Activated naive CD4-positive, alpha-beta T cell treated with anti-CD3 and anti-CD28 coated beads, Interleukin-2, amount 10 ng/mL, durations not matched to agents 5 hours and 36 hours (primary cell): ENCODE measurements at places on chromosomes 1 and 21. TPM values are rescaled to one million over a fixed set of nuclear protein-coding genes. Genes with fewer than 3 reads are reported as not detected.

ZNF691 gene
- total RNA-seq, result 9.6 TPM

ZNF593OS gene
- not detected for total RNA-seq

NECTIN4 gene
- not detected for total RNA-seq

DRAXIN gene
- 0.41 TPM for total RNA-seq

AKNAD1 gene
- total RNA-seq, result not detected

CFHR2 gene
- not detected for total RNA-seq

RNF19B gene
- total RNA-seq, result 18.7 TPM

ERICH3 gene
- total RNA-seq, result not detected

C1orf87 gene
- not detected for total RNA-seq

ADCY10 gene
- total RNA-seq, result not detected

TNFRSF4 gene
- 11.0 TPM for total RNA-seq

SLC6A9 gene
- 5.1 TPM for total RNA-seq

EPHA2 gene
- not detected for total RNA-seq

PRAMEF1 gene
- total RNA-seq, result not detected

SLC22A15 gene
- total RNA-seq, result 0.58 TPM

TRAF5 gene
- 82.3 TPM for total RNA-seq

IFI44L gene
- 29.2 TPM for total RNA-seq

EPB41 gene
- total RNA-seq, result 163 TPM

LMX1A gene
- total RNA-seq, result not detected

CHIA gene
- not detected for total RNA-seq

CA6 gene
- 2.1 TPM for total RNA-seq

F13B gene
- not detected for total RNA-seq

NBPF26 gene
- total RNA-seq, result 45.4 TPM

OR2L13 gene
- not detected for total RNA-seq

UCK2 gene
- 16.9 TPM for total RNA-seq

NUF2 gene
- 40.1 TPM for total RNA-seq

PALMD gene
- total RNA-seq, result not detected

ACTA1 gene
- total RNA-seq, result not detected

NBPF10 gene
- 2.1 TPM for total RNA-seq
